Glomerular endothelial cell (primary cell): ENCODE measurements at places on chromosomes 7 and 10. TPM values are rescaled to one million over a fixed set of nuclear protein-coding genes. Genes with fewer than 3 reads are reported as not detected.

Gene CRHR2
- total RNA-seq = not detected in 2 replicates

Gene PKD2L1
- not detected in 2 replicates for total RNA-seq

Gene PTPRZ1
- total RNA-seq = not detected in 2 replicates

Gene FUOM
- 18.7 and 54.1 TPM in 2 replicates for total RNA-seq

Gene TMEM236
- 0.18 and 0.48 TPM in 2 replicates for total RNA-seq
